ENCODE measurements at places on chromosomes 2 and 18.

GRCh38 chr2:240642806-240643092 is 17.5 kb downstream of the GPR35 start:
- DNase-seq, result no peak

- DNase-seq, result no peak
These were observed 140.2 kb downstream of the DDX1 start for GRCh38 chr2:15731889-15732271.

- DNase-seq, result no peak
These were observed 11.1 kb downstream of the CAPN10 start for GRCh38 chr2:240597419-240598181.

GRCh38 chr18:37836071-37836970 is 270.7 kb upstream of the CELF4 start:
- DNase-seq, result no peak

- no peak for DNase-seq
These were observed 696.9 kb upstream of the GYPC start for GRCh38 chr2:125959047-125959446.

GRCh38 chr2:83386549-83386948 is 1072.5 kb downstream of the SUCLG1 start:
- no peak for DNase-seq

GRCh38 chr2:101466426-101466825 is 8.5 kb downstream of the RFX8 start:
- no peak for DNase-seq

- DNase-seq, result no peak
These were observed 40.2 kb upstream of the NEB start for GRCh38 chr2:151774506-151774905.

- DNase-seq, result no peak
These were observed 303.5 kb downstream of the CDCA7 start for GRCh38 chr2:173657996-173658717.

GRCh38 chr2:113850687-113851086 is 39.2 kb upstream of the ACTR3 start:
- DNase-seq, result no peak

DNA sequence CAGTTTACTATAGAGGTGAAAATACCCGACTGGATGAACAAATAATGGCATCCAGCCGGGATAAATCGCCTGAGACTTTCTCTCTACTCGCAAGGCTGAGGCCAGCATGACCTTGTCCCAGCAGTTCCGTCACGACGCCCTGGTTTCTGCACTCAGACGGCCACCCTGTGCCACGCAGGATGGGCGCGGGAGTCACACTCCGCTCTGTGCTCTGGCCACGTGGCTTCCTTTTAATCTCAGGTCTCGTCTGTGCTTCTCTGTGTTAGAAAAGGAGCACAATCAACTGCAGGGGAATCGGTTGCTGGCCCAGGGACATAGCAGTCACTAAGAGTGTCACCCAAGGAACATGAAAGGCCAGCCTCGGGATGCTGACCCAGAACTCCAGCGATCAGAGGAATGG is 194.7 kb upstream of the PXDN start:
- DNase-seq, result no peak

DNA sequence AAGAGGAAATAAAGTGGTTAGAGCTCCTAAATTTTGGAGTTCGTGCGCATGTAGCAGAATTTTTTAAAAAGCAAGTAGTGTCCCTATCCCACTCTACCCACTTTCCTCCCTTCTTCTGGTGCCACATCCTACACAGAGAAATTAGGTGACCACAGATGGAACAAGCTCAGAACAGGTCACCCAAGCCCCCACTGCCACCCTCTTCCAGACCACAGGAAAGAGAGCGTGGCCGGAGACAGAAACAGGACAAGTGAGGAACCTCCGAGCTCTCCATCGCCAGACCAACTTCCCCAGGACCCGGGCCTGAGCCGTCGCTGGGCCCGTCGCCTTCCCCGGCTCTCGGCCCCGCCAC is 433 bp downstream of the NPC1 start:
- no peak for DNase-seq

DNA sequence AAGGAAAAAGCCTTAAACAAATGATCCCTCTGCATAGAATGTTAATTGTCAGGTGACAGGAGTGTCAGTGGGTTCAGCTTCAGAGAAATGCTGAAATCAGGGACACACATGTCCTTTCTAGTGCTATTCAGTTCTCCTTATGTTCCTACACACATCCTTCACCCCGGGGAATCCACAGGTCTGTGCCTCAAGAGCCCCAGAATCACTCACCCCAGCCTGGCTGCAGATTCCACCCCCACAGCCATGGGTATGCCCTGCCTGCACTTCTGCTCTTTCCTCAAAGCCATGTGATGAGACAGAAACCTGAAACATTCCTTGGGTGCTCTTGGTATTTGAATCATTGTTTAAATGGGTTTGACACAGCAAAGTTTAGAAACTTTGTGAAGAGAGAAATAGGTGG is 27.4 kb upstream of the FZD7 start:
- DNase-seq, result no peak

- DNase-seq, result no peak
These were observed 17.7 kb upstream of the SP3 start for GRCh38 chr2:173982918-173983317.

- DNase-seq, result peak; percentile 24
These were observed 26.9 kb upstream of the KCTD1 start for GRCh38 chr18:26574958-26575864.

GRCh38 chr2:60468382-60469085 is 84.9 kb downstream of the BCL11A start:
- no peak for DNase-seq

DNA sequence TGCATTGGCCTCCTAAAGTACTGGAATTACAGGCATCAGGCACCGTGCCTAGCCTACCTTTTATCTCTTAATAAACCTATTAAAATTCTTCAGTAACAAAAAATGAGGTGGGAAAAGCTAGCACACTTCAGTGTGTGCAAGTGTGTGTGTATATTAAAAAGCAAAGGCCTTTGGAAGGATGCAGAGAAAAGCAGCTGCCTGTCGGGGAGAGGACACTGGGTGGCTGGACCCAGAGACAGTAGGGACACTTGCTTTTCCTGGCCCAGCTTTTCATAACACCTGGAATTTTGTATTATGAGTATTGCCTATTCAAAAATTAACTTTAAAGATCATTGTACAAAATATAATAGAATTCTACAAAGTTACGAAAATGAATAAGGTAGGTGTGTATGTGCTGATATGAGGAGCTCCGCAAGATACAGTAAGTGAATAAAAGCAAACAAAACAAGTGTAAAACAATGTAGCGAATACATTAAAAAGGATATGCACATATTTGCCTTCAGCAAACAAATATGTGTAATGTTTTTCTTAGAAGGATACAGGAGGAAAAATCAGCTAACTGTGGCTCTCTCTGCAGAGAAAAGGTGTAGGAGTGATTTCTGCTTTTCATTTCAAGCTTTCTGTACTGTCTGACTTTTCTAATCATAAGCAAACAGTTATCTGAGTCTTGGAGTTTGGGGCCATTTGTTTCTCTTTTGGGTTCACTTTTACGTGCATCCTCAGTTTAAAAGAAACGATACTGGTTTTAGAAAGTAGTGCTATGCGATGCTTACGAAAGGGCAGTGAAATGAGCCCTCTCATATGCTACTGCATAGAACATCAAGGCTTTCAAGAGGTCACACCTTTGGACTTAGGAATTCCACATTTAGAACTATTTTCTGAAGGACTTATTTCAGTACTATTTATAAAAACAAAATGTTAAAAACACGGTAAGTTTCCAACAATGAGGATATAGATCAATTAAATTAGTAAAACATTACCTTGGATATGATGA is 70.8 kb downstream of the USP40 start:
- no peak for DNase-seq

GRCh38 chr18:24462838-24463775 is 2.7 kb downstream of the HRH4 start:
- DNase-seq, result no peak

DNA sequence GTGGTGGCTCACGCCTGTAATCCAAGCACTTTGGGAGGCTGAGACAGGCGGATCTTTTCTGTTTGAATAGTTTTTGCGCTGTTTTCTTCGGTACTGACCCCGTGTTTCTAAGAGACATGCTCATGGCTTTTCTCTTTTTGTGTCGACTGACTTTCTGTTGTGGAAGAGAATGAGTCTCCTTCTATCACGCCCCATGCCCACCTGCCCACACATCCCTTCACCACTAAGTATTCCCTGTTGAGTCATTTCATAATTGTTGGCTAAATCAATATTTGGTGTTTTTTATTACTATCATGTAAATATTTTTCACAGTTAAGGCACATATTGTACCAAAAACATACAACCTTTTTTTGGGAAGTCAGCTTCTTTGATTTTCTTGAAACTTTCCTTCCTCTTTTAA is 198.8 kb upstream of the TWIST2 start:
- DNase-seq, result no peak

GRCh38 chr2:69272803-69273471 is 114.1 kb downstream of the GFPT1 start:
- DNase-seq, result no peak

GRCh38 chr2:98704499-98705332 is 26.2 kb downstream of the MGAT4A start:
- DNase-seq, result no peak

DNA sequence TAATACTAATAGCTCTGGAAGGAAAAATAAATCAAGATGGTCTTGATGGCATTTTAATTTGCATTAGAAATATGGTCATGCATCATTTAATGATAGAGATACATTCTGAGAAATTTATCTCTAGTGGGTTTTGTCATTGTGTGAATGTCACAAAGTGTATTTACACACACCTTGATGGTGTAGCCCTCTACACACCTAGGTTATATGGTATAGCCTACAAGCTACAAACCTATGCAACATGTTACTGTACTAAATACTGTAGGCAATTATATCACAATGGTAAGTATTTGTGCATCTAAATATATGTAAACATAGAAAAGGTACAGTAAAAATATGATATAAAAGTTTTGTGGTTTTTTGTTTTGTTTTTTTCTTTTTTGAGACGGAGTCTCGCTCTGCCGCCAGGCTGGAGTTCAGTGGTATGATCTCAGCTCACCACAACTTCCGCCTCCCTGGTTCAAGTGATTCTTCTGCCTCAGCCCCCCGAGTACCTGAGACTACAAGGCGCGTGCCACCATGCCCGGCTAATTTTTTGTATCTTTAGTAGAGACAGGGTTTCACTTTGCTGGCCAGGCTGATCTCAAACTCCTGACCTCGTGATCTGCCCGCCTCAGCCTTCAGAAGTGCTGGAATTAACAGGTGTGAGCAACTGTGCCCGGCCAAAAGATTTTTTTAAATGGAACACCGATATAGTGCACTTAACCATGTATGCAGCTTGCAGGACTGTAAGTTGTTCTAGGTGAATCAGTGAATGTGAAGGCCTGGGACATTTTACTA is 83.7 kb upstream of the UBXN4 start:
- DNase-seq, result peak; percentile 56

DNA sequence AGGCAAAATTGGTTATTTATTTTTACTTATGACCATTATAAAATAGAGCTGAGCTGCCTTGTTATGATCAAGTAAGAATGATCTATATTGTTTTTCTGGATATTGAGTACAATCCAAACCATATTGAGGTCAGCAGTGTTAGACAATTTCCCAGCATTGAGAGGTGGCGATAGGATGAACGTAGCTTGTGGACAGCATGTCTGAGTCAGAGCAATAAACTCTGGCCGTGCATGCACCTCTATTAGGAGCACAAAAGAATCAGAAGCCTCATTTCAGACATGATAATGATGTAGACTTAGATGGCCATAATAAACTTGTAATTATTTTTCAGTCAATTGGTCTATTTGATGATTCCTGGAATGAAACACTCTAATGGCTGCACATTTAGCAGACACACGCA is 491.6 kb downstream of the RIT2 start:
- DNase-seq, result no peak

GRCh38 chr2:48900321-48901014 is 144.9 kb upstream of the LHCGR start:
- DNase-seq, result no peak

DNA sequence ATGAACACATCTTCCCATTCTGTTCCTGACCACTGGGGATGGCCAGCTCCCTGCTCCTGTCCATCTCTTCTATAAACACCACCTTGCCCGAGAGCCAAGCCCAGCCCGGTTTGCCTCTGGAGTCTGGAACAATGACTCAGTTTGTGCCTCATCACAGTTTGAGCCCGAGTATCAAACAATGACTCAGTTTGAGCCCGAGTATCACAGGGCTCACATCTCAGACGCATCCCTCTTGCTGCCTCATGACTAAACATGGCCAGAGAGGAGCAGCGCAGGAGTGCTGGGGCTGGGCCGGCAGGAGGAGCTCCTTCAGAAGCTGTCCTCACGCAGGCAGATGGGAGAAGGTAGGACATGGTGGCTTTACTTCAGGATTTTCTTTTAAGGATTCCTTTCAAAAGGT is 68.7 kb downstream of the PXDN start:
- DNase-seq, result no peak

DNA sequence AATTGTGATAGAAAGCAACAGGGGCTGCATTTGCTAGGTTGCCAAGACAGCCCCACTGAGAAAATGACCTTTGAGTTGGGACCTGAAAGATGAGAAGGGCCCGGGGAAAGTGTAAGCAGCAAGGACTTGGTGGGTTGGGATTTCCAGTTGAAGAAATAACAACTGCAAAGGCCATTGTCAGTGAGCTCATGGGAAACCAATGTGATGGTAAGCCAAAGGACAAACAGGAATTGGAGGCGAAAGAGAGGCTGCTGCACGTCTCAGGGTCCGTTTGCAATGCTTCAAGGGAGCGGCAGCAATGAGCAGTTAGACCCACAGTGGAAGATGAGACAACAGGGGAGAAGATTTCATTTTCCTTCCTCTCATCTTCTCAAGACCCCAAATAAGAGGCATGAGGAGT is 51.5 kb upstream of the RGPD4 start:
- no peak for DNase-seq

- DNase-seq, result no peak
These were observed 560.4 kb downstream of the NUP35 start for GRCh38 chr2:183684686-183685085.

DNA sequence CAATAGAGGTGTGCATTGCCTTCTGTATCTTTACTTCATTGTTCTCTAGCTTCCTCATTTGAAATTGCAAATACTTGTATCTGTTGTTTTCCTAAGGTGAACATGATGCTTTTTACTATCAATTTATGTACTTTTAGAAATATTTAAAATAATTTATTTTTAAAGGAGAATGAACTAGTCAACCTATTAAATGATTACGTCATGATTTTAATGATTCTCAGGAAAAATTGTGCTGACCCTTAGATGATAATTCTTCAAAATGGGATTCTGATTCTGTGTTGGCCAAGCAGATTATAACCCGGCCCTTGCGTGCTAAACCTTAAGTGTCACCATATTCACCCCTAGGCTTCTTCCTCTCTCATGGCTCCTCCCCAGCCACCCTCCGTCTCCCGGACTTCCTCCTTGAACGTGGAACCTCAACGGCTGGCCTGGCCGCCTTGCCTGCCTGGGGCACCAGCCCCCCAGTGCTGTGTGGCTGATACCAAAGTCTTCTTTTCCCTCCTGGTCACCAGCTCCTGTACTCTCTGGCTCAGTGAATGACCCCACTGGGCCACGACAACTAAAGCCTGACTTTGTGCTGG is 292.0 kb downstream of the GBX2 start:
- no peak for DNase-seq

- peak; percentile 43 for DNase-seq
These were observed 8.6 kb upstream of the PLEKHM3 start for GRCh38 chr2:208033701-208034502.

Measured in stimulated activated CD8-positive, alpha-beta memory T cell treated with anti-CD3 and anti-CD28 coated beads, Interleukin-4, amount 100 ng/mL, for 48 hours (primary cell).